Stimulated activated CD8-positive, alpha-beta memory T cell treated with anti-CD3 and anti-CD28 coated beads, Interleukin-7, amount 100 ng/mL, for 24 hours (primary cell): ENCODE measurements at places on chromosomes 1 and 21.

DNA sequence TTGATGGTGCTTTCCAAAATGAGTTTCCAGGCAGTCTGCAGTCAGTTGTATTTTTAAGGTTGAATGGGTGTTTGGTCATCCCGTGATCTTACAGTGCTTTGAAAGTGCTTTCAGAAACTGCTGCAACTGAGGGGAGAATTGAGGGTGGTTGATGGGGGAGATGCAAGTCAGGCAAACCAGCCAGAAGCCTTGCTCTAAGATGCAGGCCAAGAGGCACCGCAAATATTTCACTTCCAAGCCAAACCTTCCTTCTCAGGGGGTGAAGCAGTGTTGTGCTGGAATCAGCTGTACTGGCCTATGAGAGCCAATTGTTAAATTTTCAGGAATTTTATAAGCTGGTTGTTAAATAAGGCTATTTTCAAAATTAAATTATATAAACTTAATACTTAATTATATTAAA is 151.6 kb downstream of the KCNJ6 start:
- no peak for DNase-seq

DNA sequence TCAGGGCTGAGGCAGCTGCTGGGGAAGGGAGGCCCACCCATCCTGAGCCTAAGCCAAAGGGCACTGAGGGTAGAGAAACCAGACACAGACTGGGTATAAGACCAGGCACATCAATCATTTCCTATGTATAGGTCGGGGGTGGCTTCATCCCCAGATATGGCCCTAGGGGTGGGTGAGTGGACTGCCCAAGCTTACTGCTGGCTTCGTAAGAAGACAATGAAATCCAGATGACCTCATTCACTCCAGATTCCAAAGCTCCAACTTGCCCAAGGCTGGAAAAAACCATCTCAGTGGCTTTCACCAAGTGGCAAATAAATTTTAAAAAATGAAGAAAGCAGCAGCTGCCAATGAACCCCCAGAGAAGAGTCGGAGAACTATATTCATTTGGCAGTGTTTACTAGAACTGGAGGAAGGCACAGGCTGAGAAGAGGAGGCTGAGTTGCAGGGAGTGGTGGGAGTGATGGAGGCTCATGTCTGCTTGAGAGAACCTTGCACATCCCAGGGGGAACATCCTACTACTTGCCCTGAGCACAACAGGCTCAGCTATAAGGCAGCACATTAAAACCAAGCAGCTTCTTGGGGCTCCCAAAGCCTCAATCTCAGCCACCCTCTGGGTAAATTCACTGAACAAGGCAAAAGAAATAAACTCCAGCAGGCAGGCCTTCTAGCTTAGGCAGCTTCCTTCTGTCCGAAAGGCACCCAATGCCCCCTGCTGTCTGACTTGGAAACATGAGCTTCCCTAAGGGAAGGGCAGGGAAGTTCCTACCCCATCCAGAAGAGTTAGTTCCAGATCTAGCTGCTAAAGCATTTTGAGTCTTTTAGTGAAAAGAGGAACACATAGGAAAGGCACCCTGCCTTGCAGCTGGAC is 14.1 kb downstream of the PEA15 start:
- no peak for DNase-seq

DNA sequence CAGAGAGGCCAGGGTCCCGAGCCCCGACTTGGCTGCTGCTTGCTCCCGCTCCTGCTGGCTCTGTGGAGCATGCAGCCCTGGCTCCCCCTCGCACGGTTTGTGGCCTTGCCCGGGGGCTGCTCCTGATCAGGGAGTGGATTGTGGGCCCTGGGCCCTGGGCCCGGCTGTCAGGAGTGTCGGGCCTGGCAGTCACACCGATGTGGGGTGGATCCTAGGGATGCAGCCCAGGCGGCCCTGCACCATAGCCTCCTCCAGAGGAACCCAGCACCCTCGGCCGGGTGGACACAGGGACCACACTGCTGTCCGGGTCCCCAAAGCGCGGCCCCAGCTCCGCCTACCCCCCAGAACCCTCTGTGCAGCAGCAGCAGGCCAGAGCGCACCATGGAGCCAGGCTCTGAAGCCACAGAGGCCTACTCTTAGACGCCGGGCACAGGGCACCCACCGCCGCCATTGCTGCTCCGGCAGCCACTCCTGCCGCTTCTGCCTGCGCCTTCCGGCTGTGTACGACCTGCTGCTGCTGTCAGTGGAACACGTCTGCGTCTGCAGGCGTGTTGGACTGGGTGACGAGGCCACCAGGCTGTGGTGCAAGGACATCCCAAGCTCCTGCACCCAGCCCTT is 9.4 kb downstream of the SLX9 start:
- no peak for DNase-seq

- no peak for DNase-seq
These were observed 60.2 kb downstream of the TOMM20 start for GRCh38 chr1:235068158-235069121.

GRCh38 chr1:37292789-37293188 is 181.6 kb upstream of the ZC3H12A start:
- DNase-seq = no peak
